ENCODE measurements at places on chromosomes 11 and 22.
A peak's percentile ranks its signal among the peaks of the same experiment; 100 is the strongest.

DNA sequence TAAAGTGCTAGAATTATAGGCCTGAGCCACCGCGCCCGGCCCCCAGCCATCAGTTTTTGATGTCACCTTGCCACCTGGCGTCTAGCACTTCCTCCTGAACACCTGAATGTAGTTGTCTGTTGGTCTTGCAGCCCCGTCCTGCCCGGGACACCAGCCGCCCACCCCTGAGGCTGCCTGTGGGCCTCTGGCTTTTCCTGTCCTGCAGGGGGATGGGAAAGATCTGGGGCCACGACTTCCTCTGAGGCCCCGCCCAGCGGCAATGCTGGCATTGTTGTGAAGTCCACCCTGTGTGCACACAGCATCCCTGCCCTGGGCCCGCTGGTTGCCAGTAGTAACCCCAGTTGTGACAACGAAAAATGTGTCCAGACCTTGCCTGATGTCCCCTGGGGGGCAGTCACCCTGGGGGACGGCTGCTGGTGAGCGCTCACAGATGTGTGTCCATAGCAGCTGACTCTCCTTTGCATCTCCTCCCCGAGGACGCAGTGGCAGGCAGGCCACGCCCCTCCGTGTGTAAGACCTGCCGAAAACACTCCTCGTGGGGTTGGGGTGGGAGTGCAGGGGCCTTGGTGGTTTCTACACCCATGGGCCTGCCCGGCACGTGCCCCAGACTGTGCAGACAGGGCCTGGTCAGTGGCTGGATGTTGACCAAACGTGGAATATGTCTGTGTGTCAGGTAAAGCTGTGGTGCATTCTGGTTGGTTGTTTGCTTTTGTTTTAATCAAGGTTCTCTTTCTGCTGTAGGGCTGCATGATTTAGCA lies 6.8 kb downstream of the SELENOO start:
- DNase-seq, result no peak

DNA sequence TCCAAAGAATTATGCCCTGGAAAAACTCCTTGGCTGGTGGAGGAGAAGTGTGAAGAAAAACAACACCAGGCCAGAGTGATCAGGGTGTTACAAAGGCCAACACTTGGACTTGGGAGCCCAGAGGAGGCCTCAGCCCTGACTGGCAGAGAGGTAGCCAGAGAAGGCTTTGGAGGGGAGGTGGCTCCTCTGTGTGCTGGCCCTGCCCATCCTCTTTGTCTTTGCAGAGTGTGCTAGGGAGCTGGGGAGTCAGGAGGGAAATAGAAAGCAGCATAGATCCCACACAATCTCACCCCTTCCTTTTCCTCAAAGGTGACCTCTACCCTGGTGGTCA lies 12.0 kb upstream of the P2RY6 start:
- DNase-seq, result no peak

DNA sequence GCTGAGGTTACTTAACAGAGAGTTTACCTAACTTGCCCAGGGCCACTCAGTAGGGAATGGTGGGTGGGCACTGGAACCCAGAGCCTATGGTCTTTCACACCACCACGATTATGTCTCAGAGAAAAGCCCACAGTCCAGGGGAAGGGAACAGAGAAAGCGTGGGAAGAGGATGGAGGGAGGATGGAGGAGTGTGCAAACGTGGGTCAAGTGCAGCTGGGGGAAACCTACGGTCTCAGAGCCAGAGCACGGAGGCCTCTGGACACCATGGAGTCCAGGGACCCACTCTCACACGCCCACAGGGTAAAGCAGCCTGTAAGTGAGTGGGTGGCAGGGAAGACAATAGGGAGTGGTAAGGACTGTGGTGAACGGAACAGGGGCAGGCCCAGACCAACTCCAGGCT lies 47.3 kb upstream of the SLC35C1 start:
- peak; percentile 34 for DNase-seq

DNA sequence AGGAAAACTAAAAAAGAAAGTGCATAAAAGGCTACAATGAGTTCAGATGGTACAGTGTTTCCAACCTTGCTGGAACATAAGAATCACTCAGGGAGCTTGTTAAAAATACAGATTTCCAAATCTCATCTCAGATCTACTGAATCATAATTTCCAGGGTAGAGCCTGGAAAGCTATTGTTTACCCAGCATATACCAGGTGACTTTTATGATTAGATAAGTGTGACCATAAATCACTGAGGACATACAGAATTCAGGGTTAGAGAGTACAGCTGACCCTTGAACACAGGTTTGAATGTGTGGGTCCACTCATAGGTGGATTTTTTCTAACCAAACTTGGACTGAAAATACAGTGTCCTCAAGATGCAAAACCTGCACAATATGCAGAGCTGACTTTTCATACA lies 11.9 kb downstream of the SAAL1 start:
- DNase-seq, result no peak

- no peak for DNase-seq
These were observed 4.9 kb downstream of the NDUFC2 start for GRCh38 chr11:78074756-78075155.

- DNase-seq, result no peak
These were observed at the start of gene MPZL2 for GRCh38 chr11:118263695-118264568. Gene MPZL2, minus strand, starts transcription at chr11:118264297. Its CDS starts 144 bp downstream, at chr11:118264153.

DNA sequence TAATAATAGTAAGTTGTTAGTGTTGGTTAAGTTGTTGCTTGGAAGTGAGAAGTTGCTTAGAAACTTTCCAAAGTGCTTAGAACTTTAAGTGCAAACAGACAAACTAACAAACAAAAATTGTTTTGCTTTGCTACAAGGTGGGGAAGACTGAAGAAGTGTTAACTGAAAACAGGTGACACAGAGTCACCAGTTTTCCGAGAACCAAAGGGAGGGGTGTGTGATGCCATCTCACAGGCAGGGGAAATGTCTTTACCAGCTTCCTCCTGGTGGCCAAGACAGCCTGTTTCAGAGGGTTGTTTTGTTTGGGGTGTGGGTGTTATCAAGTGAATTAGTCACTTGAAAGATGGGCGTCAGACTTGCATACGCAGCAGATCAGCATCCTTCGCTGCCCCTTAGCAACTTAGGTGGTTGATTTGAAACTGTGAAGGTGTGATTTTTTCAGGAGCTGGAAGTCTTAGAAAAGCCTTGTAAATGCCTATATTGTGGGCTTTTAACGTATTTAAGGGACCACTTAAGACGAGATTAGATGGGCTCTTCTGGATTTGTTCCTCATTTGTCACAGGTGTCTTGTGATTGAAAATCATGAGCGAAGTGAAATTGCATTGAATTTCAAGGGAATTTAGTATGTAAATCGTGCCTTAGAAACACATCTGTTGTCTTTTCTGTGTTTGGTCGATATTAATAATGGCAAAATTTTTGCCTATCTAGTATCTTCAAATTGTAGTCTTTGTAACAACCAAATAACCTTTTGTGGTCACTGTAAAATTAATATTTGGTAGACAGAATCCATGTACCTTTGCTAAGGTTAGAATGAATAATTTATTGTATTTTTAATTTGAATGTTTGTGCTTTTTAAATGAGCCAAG lies 2.7 kb downstream of the NEAT1 start:
- peak; percentile 78 for DNase-seq

GRCh38 chr22:28937206-28938025 lies 54.0 kb downstream of the ZNRF3 start:
- no peak for DNase-seq

GRCh38 chr11:102780491-102780918 lies at the start of gene MMP10:
Gene MMP10, minus strand, starts transcription at chr11:102780628. Its CDS starts 37 bp downstream, at chr11:102780591.
- DNase-seq, result no peak

DNA sequence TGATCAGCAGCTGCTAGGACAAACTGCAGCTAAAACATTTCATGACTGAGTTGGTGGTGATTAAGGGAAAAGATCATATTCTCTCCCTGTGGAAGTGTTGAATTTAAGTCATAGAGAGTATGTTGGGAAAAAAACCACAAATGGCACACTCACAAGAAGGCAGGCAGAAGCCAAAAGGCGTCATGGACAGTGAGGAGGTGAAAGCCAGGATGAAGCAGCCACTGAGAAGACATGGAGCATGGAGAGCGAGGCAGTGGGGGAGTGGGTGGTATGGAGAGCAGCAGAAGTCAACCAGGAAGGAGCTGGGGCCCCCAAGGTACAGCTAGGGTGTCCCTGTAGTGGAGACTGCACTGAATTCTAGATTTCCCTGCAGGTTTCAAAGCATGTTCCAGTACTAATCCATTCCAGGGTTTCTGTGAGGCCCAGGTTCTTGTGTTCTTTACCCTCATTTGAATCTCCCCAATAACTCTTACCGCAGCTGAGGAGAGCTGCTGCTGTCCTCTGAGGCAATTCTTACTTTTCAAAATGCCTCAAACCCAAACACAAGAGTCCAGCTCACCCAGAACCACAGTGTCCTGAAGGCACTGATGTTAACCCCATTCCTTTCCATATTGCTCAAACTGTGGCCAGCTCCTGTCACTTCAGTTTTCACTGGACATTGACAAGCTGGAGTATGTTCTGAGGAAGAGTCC lies 191.8 kb upstream of the E2F8 start:
- DNase-seq, result no peak

GRCh38 chr22:49015993-49016908 lies 811.4 kb downstream of the BRD1 start:
- no peak for DNase-seq

DNA sequence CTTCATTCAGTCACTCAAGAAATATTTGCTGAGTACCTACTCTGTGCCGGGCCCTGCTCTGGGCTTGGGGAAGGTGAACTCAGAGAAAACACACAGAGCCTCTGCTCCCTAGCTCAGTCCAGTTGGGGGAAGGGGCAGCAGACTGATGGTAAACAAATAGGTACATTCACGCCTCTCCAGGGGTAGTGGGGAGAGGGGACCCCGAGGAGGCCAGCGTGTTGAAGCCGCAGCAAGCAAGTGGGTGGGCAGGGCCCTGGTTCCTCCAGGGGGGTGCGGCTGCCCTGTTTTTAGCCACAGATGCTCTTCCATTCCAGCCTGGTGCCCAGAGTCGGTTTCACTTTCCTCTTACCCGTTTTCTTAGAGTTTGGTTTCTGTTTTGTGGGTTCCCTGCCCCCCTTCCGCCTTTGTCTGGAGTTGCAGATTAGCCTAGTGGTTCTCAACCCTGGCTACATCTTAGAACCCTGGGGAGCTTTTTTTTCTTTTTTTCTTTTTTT lies 8.7 kb downstream of the DRAP1 start:
- no peak for DNase-seq

DNA sequence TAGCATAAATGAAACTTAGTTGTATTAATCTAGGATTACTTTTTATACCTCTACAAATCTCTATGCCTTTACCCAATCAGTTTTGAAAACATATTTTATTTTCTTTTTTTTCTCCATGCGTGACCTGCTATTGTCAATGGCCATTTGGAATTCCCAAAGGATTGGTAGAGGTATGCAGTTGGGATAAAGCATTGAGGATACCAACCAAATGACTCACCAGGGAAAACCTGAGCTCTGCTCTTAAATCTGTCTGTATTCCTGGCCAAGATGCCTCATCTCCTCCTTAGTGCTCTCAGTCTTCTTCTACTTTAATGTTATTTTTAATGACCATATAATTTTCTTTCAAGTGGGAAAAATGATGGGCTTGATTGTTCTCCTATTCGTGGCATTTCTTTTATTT lies 61.9 kb downstream of the EHF start:
- DNase-seq, result no peak

- DNase-seq, result no peak
These were observed 578 bp upstream of the PARVG start for GRCh38 chr22:44179989-44180705.

DNA sequence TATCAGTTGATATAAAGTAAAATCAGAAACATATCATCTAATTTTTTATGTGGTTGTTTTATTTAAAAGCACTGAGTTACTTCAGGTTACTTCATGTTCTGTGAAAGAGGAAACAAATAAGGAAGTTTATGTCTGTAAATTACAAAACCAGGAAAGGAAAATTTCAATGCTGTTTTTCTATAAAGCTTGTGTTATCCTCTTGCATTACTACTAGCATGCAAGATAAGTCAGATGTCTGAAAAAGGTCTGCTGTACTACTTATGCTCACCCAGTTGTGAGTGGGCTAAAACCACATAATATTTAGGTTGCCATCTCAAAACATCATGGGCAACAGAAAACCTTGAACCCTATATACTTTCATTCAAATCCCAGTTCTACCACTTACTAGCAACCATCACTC lies 121.5 kb downstream of the ATG16L2 start:
- no peak for DNase-seq
